Stimulated activated CD4-positive, alpha-beta T cell treated with anti-CD3 and anti-CD28 coated beads, Interleukin-2, amount 100 ng/mL, for 24 hours (primary cell): ENCODE measurements at places on chromosomes 7 and 10.
A peak's percentile ranks its signal among the peaks of the same experiment; 100 is the strongest.

GRCh38 chr10:14548970-14549369, 218.2 kb upstream of the FRMD4A start:
- no peak for DNase-seq

GRCh38 chr7:108848486-108848885, 278.8 kb downstream of the DNAJB9 start:
- no peak for DNase-seq

DNA sequence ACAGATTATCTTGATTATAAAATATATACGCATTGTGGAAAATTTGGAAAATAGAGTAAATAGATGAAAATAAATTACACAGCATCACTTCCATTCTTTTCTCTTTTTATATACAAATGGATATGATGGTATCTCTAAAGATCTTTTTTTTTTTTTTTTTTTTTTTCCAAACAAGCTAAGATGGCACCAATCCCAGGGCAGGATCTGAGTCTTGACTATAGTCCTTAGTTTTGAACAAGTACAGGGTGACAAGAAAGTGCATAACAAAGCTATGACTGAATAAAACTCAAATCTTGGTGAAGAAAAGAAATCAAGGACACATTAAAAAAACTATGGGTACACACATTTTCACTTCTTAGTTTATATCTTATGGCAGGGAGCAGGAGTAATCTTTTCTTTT, 42.6 kb upstream of the FAM133B start:
- no peak for DNase-seq

DNA sequence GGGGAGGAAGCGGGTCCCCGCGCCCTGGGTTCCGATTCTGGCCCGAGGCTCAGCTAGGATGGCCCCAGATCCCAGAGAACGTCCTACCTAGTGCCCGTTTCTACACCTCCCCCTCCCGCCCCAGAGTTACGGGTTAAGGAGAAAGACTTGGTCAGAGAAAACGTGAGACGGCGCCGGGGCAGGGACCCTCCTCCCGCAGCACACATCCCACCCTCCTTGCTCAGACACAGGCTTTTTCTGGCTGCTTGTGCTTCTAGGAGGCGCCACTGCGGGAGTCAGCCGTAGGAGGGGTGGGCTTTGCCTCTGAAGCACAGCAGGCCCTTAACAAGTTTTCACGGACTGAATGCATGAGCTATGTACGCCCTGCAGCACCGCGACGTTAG, 104.9 kb upstream of the LEP start:
- no peak for DNase-seq

GRCh38 chr10:101064415-101065030, 2.7 kb downstream of the KAZALD1 start:
- no peak for DNase-seq

- no peak for DNase-seq
Measured at GRCh38 chr7:99027841-99028240, 116.1 kb downstream of the SMURF1 start.

- DNase-seq = no peak
Measured at GRCh38 chr7:81206217-81206616, 287.4 kb upstream of the SEMA3C start.

DNA sequence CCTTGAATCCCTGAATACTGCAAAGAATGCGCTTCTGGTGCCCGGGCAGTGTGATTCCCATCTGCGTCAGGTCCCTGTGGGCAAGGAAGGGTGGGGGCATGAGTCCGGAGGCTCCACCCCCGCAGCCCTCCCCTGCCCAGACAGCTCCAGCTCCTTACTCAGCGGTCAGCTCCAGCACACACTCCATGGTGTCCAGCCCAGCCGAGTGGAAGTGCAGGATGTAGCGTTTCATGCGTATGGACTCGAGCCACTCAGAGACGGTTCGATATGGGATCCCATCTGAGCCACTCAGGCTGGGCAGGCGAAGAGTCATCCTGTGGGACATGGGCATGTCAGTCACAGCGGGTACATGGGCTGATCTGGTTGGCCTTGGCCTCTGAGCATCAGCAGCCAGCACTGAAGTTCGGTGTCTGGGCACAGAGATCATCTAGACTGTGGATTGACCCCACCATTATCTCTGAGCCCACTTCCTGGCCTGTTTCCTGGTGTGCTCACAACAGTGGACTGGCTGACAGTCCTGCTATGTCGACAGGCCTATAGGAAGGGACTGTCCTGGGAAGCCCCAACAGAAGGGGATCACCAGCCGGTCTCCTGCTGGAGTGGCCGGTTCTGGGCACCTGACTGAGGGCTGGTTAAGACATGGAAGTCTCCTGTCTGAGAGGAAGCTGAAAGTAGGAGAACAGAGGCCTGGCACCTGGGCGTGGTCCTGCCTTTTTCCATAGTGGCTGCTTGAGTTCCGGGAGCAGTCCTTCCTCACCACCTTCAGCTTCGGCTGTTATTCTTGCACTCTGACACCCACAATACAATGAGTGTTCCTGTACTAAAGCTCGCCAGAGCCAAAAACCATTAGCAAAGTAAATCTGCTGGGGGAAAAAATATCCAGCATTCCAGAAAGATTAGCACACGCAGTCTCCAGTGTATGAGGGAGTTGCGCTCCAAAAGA, 10.6 kb downstream of the ZYX start:
- DNase-seq = no peak

DNA sequence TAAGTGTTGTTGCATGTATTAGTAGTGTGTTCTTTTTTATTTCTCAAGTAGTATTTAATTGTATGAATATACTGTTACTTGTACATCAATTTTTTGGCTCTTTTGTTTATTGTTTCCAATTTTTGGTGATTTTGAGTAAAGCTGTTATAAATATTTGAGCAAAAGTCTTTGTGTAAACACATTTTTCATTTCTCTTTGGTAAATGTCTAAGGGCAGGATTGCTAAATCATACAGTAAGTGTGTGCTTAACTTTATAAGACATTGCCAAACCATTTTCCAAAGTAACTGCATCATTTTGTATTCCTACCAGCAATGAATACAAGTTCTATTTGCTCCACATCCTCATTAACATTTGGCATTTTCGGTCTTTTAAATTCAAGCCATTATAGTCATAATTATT, 92.8 kb downstream of the ICA1 start:
- no peak for DNase-seq

- peak; percentile 51 for DNase-seq
Measured at GRCh38 chr10:14032406-14032998, 298.2 kb downstream of the FRMD4A start.

DNA sequence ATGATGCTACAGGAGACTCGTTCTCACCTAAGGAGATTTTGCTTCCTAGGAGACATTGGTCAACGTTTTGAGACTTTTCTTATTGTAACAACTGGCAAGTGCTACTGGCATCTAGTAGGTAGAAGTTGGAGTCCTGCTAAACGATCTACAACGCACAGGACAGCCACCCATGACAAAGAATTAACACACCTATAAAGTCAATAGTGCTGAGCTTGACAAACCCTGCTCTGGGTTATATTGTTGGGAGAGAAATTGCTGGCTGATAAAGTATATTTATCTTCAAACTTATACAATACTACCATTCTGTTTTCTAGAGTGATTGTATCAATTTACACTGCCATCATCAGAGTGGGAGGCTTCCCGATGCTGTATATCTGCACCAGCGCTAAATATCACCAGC, 57.8 kb downstream of the SAMD9 start:
- DNase-seq = no peak

GRCh38 chr7:17611611-17612010, 313.2 kb downstream of the AHR start:
- DNase-seq = no peak

GRCh38 chr7:139559364-139560105, 36.0 kb downstream of the CLEC2L start:
- DNase-seq = no peak

DNA sequence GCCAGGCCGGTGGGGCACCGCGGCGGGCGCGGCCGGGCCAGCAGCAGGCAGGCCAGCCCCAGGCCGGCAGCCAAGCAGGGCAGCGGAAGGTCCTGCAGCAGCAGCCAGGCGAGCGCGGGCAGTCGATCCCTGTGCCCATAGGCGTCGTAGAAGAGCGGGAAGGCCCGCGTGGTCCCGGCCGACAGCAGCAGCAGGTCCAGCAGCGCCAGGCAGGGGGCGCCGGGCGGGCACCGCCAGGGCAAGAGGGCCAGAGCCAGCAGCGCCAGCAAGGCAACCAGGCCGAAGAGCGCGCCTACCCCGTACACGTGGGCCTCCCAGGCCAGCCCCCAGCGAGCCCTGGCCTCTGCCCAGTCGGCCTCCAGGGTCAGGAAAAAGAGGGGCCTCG, 8.4 kb upstream of the RBM28 start:
- DNase-seq = peak; percentile 49

GRCh38 chr10:88870089-88870488, 10.0 kb upstream of the STAMBPL1 start:
- DNase-seq = no peak

- no peak for DNase-seq
Measured at GRCh38 chr10:124390471-124391187, 28.1 kb downstream of the OAT start.

DNA sequence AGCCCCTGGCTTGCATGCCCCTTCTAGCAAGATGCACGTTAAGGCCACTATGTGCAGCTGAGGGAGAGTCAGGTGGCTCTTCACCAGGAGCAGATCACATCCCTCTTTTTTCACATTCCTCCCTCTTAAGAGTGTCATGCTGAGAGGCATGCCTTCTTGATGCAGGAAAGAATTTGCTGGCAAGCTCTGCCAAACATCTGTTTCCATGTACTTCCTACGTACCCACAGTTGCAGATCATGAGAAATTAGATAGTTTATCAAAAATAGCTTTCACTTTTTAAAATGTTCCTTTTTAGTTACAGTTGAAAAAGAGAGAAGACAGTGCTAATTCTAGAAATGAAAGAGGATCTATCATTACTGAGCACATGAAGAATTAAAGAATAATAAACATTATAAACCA, 79.7 kb upstream of the ZNF722 start:
- no peak for DNase-seq

DNA sequence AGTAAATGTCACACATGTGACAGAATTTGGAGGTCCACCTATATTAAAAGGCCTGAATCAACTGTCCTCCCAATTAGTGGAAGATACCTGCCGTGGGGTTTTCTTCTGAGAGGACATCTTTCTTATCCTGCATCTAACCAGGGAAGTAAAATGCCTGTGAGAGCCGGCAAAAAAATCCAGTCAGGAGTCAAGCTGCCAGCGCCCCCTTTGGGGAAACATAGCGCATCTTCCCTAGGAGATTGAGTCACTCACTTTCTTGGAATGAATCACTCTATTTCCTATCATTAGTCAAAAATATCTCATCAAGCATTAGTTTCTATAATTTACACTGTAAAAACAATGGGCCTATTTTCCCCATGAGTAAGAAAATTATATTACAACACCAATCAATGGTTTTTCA, 66.4 kb upstream of the ANK3 start:
- no peak for DNase-seq

DNA sequence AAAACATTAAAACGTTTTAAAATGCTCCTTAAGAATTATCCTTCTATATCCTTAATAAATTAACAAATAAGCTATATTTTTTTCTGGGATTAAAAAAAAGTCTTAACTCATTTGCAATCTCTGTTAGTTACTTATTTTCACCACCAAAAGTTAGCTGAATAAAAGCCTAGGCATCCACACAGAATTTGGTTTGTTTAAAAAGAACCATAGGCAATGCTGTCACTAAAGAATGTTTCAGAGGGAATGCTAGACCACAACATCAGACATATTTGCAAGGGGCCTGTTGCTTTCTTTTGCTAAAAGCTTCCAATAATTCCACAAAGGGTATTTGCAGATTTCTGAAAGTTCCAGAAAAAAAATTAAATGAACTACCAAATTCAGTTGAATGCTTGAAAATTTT, 244.2 kb downstream of the POU6F2 start:
- DNase-seq = no peak

DNA sequence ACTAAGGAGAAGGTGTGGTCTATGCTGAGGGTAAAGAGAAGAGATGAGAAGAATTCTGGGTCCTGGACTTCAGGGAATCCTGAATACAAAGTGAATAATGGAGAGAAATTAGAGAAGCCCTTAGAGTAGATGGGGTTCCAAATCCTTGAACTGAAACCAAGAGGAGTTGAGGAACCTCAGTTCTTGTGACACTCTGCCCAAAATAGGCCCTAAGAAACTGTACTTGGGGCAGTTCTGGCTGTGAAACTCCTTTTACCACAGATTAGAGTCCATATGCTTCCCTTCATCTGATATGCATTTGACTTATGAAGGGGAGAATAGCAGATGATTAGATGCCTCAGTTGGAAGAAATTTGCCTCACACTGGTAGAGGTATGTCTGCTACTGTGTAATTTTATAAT, 19.0 kb downstream of the TES start:
- no peak for DNase-seq

DNA sequence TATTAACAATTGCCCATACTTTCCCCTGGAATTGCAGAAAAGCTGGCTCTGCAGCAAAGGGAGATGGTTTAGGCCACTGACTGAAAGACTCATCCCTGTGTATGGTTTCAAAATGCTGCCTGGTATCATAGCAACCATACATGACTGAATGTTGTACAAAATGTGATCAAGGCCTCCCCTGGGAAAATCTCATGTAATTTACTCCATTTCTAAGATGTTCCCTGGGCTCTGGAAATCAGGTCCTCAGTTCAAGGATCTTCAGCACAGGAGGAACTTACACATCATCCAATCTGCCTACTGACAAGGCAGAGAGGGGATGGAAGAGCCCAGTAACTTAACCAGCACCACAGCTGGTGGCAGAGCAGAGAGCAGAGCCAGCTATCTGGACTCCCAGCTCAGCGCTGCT, 111.8 kb downstream of the JAZF1 start:
- DNase-seq = no peak

GRCh38 chr10:1130226-1130625, 74.0 kb downstream of the WDR37 start:
- no peak for DNase-seq

DNA sequence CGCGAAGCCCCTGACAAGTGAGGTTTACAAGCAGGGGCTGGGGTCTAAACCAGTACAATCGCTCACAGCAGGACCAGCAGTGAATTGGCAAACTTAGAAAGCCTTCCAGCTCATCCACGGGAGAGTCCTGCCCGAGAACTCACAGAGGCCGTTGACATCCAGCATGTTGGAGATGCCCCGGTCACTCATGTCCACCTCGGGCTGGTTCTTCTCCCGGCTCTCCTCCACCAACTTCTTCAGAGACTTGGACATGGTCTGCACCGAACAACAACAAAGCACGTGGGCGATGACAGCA, 447 bp downstream of the RSU1 start:
- no peak for DNase-seq

- peak; percentile 63 for DNase-seq
Measured at GRCh38 chr10:80459047-80459865, 5.1 kb downstream of the TSPAN14 start.

GRCh38 chr10:132417257-132417910, 20.4 kb downstream of the PWWP2B start:
- no peak for DNase-seq

DNA sequence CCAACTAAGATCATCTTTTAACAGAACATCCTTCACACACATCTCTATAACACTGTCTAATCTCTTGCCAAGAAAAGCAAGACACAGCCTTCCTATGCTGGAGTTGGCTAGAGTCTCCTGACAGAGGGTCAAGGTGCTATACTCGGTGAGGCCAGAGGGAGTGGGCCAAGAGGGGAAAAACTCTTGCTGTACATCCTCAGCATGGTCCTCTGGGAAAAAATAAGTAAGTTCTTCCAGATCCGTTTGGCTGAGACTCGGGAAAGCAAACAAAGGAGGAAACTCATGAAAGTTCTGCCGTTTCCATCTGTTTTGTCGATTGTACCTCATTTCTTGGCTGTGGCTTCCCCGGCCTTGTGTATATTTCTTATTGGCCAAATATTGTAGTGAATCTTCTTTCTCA, 33.9 kb downstream of the VWDE start:
- DNase-seq = no peak
